ENCODE measurements at places on chromosomes 6 and 20. TPM values are rescaled to one million over a fixed set of nuclear protein-coding genes. Genes with fewer than 3 reads are reported as not detected.
A peak's percentile ranks its signal among the peaks of the same experiment; 100 is the strongest.

RPS6KA2 gene
- total RNA-seq, result 9.3 TPM

C6orf15 gene
- total RNA-seq, result not detected

DDRGK1 gene
- 49.3 TPM for total RNA-seq

DNA sequence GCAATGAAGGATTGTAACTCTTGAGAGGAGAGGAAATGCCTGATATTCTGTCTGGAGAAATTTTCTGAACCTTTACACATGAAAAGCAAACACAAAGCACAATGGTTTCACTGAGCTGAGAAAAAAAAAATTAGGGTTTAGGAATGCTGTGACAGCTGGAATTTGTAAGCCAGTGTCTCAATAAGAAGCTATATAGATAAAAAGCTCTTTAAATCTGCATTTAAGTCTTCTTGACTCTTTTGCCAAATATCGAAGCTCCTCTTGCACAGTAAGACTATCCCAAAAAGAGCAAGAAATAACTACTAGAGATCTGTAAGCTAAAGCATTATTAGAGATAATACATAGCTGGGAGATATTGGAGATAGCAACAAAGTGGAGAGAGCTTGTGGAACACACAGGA is 1334.0 kb upstream of the CITED2 start:
- DNase-seq, result no peak

DNA sequence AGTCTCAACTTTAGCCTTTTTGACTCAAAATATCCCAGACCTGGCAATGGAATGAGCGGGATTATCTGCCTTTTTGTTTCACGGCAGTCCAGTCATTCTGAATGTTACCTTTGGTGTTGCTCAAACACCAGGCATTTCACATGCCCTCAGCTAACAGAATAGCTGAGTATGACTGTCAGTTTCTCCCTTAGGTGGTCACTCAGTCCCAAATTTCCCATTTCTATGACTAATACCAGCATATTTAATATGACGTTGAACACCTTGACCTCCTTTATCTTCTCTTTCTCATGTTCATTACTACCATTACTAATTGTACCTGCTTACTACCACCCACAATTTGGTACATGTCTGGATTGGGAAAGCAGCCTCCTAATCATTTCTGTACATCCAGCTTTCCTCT is 65.2 kb downstream of the EDN1 start:
- DNase-seq, result no peak

DNA sequence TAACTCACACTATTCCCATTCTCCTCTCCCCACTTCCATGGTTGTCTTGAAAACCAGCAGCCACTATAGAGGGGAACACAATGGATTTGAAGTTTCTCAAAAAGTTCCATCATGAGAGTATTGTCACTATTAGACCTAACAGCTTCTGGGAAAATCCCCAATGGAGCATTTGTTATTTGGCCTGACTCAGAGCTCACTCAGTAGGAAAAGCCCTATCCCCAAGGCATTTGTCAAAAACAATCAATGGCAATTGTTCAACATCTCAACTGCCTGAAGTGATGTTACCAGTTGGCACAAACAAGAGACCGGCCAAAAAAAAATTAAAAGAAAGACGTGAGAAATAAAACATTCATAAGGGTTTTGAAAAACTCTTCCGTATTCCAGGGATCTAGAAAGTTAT is 98.8 kb downstream of the MYLK4 start:
- no peak for DNase-seq

GRCh38 chr6:157649311-157650260 is 173.5 kb upstream of the SNX9 start:
- DNase-seq, result no peak

- no peak for DNase-seq
Measured at GRCh38 chr6:82568290-82568993, 204.8 kb downstream of the TPBG start.

DNA sequence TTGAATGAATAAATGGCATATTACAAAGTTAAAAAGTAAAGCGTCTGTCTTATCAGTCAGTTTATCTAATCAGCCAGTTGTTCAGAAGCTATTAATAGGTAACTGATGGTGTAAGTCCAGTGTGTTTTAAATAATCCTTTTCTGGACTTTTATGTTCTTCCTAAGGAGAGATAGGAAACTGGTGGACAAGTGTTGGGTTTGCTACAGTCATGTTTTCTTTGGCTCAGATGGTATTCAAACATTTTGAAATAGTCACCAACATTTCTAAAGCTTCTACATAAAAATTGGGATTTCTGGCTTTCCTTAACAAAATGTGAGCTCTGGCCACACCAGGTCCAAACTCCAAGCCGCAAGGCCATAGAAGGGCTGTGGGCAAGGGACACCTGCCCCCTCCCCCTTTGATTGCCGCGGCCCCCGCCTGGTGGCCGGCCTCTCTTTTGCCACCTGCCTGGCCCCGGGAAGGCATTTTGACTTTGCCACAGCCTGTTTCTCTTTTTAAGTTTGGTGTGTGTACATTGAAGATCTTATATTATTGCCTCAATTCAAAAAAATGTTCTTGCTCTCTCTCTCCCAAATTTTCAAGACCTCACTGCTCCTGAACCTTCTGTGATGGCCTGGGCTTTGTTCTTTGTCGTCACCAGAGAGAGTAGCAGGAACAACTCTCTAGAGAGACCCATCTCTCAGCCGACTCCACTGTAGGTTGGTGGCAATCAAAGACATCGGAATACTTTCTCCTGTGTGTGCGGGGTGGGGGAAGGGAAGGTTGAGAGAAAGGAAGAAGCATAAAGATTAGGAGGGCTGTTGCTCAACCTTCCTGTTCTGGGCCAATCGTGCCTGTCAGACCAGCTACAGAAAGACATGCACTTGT is 84.0 kb upstream of the ZNF217 start:
- peak; percentile 57 for DNase-seq

- DNase-seq, result no peak
Measured at GRCh38 chr6:130417951-130418350, 52.1 kb downstream of the TMEM200A start.

- DNase-seq, result no peak
Measured at GRCh38 chr6:20777801-20778200, 243.5 kb downstream of the CDKAL1 start.

- no peak for DNase-seq
Measured at GRCh38 chr6:129179283-129179682, 296.3 kb downstream of the LAMA2 start.

DNA sequence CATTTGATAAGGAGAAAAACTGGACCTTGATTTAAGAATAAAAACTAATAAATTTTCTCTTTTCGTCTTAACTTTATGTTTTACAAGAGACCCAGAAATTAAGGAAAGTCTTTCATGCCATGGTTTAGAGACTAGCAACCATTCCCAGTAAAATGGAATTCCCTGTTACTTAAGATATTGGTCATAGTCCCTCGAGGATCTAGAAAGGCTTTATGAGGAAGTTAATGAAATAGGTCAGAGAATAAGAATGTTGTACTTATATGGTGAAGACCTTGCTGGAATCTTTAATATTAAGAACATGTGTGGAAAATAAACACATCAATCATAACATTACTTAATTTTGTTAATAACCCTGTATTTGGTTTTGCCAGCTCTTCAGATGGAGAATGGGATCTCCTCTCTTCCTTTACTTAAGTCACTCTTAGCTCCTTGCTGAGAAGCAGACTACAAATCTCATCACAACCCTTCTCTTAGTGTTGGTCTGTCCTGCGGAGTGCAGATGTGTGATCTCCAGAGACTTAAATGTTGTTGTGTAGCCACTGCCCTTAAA is 382.9 kb downstream of the QKI start:
- DNase-seq, result no peak

DNA sequence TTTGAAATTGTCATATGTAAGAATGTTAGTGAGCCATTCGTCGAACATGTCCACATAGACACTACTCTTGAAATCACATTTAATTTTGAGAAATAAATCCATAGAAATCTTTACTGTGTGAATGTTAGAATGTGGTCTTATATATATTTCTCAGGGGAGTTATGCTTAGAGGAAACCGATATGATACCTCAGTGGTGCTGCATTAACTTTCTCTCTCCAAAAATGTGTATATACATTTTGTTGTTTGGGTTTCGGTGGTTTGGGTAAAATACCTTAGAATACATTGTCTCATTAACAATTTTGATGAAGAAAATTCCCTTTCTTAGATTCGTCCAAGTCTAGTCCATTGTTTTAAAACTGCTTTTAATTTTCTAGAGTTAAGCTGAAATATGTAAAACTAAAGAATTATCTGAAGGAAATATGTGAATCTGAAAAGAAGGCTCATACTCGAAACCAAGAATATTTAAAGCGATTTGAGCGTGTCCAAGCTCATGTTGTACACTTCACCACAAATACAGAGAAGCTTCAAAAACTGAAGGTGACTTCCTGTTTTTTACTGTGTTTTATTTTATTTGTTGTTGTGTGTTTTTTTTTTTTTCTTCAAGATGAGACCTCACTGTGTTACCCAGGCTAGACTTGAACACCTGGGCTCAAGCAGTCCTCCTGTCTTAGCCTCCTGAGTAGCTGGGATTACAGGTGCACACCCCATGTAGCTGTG is 10.3 kb downstream of the KIZ start:
- no peak for DNase-seq

- DNase-seq, result no peak
Measured at GRCh38 chr20:32201296-32201976, 6.1 kb downstream of the PLAGL2 start.

- DNase-seq, result no peak
Measured at GRCh38 chr20:57308451-57309271, 20.9 kb upstream of the SPO11 start.

DNA sequence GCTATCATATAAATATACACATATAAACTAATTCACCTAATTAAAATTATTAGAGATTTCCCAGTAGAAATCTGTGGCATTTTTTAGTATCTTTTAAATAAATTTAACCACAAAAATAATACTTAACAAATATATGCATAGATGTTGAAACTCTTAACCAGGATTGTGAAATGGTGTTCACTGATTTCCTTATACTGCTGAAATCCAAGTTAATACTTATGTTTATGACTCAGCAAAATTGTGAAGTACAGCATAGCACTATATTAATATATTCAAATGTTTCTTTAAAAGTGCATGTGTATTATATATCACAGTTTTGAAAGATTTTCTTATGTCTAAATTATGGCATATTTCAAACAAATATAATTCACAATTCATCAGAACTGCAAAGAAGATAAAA is 328.2 kb upstream of the MANEA start:
- no peak for DNase-seq

DNA sequence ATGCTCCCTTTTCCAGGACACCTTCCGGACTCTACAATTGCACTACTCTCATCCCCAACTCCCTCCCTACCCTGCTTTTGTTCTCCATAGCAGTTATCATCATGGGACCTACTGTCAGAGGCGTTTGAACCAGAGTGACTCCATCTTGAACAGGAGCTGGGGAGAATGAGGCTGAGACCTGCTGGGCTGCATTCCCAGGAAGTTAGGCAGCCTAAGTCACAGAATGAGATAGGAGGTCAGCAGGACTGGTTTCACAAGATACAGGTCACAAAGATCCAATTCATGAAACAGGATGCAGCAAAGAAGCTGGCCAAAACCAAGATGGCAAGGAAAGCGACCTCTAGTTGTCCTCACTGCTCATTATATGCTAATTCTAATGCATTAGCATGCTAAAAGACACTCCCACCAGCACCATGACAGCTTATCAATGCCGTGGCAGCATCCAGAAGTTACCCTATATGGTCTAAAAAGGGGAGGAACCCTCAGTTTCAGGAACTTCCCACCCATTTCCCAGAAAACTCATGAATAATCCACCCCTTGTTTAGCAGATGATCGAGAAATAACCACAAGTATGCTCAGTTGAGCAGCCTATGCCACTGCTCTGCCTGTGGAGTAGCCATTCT is 15.6 kb downstream of the SLC13A3 start:
- DNase-seq, result no peak

DNA sequence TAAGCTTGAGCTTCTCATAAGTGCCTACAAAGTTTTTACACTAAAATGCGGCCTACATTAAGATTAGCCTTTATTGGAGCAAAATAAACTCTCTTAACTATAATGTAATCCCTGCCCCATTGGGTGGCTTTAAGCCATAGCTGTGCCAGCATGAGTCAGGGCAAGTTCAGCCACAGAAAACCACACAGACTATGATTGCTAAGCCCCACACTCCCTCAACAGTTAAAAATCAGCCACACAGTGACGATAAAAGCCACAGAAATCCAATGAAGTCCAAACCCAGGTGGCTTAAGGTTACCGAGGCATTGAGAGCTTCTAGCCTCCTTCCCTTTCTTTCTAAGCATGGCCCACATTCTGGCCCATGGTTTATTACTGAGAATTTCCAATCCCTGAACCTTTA is 61.6 kb downstream of the GRM1 start:
- DNase-seq, result no peak

- no peak for DNase-seq
Measured at GRCh38 chr6:148999929-149000468, 253.2 kb downstream of the UST start.

- no peak for DNase-seq
Measured at GRCh38 chr6:21665110-21665391, 71.5 kb downstream of the SOX4 start.

- no peak for DNase-seq
Measured at GRCh38 chr6:3227363-3228045, at the start of gene TUBB2B. TSS of gene TUBB2B (minus strand) at chr6:3227653. CDS start at chr6:3227543, 110 bp downstream.

GRCh38 chr6:31621320-31621939 is 915 bp downstream of the PRRC2A start:
- DNase-seq, result no peak

- DNase-seq, result no peak
Measured at GRCh38 chr6:50815436-50816114, 3.1 kb upstream of the TFAP2B start.

DNA sequence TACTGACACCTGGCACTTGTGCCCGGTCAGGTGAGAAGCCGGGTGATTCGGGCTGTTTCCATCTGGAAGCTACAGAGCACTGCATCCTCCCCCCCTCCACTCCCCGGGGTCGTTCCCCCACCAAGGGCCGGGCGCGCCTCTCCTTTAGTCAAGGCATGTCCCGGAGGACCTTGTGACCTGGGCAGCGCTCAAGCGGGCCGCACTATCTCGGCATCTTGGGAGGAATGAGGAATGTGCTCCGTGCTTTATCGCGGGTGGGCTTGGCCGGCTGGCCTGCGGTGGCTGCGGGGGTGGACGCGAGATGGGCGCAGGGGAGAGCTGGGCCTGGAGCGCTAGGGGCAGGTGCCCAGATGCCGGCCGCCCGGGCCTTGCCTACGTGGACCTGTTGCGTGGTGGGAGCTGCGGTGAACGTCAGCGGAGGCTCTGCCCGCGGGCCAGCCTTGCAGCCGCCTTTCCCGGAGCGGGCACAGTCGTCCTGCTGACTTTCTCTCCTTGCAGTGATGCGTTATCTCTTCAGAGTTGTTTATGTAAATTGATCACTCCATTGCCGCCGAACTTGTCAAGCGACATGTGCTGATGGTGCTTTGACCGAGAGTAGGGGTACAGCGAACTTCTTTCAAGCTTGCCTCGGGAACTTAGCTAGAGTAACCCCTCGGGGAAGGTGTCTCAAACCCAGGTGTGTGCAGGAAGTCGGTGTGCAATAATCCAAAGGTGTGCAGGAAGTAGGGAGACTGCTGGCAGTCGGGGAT is 1.1 kb downstream of the LRRC1 start:
- DNase-seq, result peak; percentile 30

GRCh38 chr6:96626759-96627364 is 63.9 kb downstream of the FHL5 start:
- DNase-seq, result no peak

GRCh38 chr6:51568771-51569170 is 518.6 kb downstream of the PKHD1 start:
- DNase-seq, result no peak
